ENCODE measurements at places on chromosomes 3 and 15.

GRCh38 chr3:140015741-140016140 lies 80.8 kb downstream of the CLSTN2 start:
- no peak for DNase-seq

DNA sequence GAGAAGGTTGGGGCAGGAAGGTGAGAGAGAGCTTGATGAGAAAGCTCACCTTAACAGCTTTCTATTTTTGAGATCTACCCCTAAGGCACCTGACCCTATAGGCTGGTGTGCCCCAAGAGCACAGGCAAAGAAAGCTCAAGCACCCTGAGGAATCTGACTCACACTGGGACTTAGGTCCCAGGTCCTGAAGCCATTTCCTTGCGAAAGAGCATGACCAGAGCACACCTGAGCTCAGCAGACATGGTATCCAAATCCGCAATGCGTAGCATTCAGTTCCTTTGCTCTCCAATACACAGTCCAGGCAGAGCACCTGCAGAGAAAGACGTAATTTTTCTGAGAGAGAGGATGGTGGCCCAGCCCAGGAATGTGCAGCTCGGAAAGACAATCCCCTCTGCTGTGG lies 112.1 kb upstream of the LPP start:
- DNase-seq: no peak

DNA sequence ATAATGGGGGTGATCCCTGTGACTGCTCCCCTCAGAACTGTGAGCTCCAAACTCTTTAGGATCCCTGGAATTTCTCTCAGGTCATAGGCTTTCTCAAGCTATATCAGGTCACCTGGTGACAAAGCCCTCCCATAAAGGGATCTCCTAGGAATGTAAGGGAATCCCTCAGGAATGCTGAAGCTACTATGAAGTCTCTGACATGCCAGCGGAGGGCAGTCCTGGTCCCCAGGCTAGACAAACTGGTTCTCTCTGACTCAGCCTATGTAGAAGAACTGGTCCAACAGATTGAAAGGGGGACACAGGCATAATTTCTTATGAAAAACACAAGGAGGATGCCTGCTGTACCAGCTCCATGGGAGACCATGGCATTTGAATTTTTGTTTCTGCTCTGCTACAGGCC lies 6.7 kb downstream of the LPCAT4 start:
- DNase-seq: no peak

- no peak for DNase-seq
These were observed 24.1 kb downstream of the SMAD3 start for GRCh38 chr15:67089217-67090193.

- DNase-seq: no peak
These were observed 316.5 kb upstream of the PLSCR5 start for GRCh38 chr3:146921693-146922092.

GRCh38 chr15:22888120-22888859 lies 49.8 kb downstream of the NIPA2 start:
- no peak for DNase-seq

DNA sequence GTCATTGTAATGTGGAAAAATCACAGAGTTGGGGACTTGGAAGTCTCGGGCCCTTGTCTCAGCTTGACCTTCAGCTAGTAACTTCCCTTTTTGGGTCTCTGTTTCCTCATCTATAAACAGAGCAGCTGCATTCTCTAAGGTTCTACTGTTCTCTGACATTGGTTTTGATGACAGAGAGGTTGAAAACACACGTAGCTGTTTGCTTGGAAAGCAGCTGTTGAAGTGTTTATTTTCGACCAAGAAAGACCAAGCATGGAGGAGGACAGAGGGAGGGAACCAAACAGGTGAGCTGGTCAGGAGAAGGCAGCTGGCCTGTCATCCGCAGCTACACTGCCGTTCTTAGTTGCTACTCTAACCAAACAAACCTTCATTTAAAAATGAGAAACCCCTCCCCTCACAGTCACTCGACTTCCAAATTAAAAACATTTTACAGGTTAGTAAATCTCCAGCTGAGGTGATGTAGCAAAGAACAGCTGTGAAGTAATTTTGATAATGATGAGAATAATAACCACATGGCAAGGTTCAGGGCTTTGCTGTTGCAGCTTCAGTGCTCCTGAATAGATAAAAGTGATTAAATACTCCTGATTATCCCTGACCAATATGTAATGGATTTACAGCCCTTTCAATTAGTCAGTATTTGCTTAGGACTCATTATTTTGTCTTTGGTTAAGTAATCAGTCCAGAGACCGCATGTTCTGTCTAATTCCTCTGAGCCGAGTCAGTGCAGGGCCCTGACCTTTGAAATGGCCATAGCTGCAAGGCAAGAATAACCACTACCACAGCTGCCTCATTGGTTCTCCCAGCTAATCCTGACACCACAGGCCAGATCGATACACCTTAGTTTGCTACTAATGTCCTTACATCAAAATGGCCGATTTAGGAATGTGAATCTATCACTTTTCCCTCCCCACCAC lies 65.3 kb downstream of the MEIS2 start:
- no peak for DNase-seq

Data from NCI-H2029 treated with DMSO at 0.1 percent for 48 hours (cell line).